Activated effector memory CD4-positive, alpha-beta T cell treated with Interleukin-2 at 50 U/mL for 16 hours (primary cell): ENCODE measurements at places on chromosomes 5 and 9.

DNA sequence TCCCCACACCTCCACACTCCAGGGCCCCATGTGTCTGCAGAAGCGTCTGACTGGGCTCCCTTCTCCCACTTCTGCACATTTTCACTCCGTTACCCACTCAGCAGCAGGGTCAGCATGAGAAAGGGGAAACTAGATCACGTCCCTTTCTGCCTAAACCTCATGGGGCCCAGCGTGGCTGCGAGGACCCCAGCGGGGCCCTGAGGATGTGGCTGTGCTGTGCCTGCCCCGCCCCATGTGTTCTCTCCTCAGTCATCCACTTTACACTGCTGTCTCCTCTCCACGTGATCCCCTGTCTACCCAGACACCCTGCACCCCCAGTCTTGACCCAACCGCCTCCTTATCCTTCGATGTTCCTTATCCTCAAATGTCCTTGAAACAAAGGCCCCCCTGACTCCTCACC lies 59.8 kb upstream of the OTULINL start:
- DNase-seq: no peak

GRCh38 chr5:123365156-123365555 lies 58.0 kb downstream of the CEP120 start:
- DNase-seq: no peak

- no peak for DNase-seq
These were observed 43.3 kb upstream of the NDFIP1 start for GRCh38 chr5:142065273-142065672.

DNA sequence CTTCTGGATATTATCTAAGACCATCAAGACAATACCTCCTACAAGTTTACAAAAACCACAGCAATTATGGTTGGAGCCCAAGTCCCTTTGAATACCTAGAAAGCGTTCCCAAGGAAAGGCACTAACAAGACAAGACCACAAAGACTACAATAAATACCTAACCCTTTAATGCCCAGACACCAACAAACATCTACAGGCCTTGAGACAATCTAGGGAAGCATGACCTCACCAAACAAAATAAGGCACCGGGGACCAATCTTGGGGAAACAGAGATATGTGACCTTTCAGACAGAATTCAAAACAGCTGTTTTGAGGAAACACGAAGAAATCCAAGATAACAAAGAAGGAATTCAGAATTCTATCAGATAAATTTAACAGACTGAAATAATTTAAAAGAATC lies 37.8 kb downstream of the OXCT1 start:
- DNase-seq: no peak

GRCh38 chr9:36258996-36259533 lies 817 bp upstream of the GNE start:
- no peak for DNase-seq

GRCh38 chr5:68253624-68254585 lies 38.3 kb downstream of the PIK3R1 start:
- DNase-seq: no peak

GRCh38 chr5:95142145-95142544 lies 142.7 kb downstream of the MCTP1 start:
- no peak for DNase-seq

- DNase-seq: no peak
These were observed 52.8 kb upstream of the PRSS3 start for GRCh38 chr9:33742519-33742918.
